ENCODE measurements at places on chromosomes 1 and 21.

DNA sequence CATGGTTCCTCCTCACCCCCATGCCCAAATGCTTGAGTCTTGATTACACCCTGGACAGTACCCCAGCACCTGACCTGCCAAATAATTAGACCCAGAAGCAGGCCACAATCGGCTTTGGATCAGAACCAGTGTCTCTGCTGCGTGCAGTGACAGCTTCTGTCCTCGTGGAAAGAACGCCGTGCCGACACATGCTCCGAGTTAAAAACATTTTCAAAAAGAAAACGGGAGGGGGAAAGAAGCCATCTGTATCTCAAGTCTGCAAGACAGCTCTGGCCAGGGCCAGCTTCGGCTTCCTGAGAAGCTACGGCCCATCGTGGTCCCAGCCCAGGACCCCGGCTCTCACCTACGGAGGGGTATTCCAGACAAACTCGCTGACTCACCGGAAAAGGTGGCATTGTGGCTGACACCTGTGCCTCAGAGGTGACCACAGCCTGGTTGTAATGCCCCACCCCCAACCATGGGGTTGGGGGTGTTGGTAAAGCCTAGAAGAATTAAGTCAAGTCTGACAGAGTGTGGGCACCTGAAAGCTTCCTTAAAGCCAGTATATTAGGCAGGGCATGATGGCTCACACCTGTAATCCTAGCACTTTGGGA, 25.8 kb downstream of the SSBP3 start:
- no peak for DNase-seq

- no peak for DNase-seq
These were observed 379 bp downstream of the RER1 start for GRCh38 chr1:2391931-2392509.

DNA sequence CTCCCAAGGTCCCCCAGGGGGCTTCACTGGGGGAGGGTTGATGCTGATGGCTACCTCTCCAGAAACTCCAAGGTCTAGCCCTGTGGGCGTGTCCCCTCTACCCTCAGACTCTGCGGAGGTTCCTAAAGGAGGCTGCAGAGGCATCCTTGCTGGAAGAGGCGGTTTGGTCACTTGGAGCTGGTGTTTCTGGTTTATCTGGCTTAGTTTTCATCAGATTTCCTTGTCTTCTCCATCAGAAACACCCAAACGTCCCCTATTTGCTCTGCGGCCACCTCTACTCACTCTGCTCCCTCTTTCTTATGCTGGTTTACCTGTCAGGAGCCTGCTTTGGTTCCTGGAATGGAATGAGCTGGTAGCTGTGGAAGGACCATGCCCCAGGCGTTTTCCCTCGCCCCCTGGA, 2.5 kb downstream of the PKP1 start:
- no peak for DNase-seq

GRCh38 chr1:10424034-10424433, 6.2 kb upstream of the CENPS start:
- no peak for DNase-seq

- no peak for DNase-seq
These were observed 5.1 kb downstream of the KCNJ9 start for GRCh38 chr1:160086456-160086892.

- DNase-seq = no peak
These were observed 85.7 kb upstream of the CD34 start for GRCh38 chr1:207996636-207997035.

GRCh38 chr1:17488995-17489767, 49.7 kb upstream of the RCC2 start:
- no peak for DNase-seq

DNA sequence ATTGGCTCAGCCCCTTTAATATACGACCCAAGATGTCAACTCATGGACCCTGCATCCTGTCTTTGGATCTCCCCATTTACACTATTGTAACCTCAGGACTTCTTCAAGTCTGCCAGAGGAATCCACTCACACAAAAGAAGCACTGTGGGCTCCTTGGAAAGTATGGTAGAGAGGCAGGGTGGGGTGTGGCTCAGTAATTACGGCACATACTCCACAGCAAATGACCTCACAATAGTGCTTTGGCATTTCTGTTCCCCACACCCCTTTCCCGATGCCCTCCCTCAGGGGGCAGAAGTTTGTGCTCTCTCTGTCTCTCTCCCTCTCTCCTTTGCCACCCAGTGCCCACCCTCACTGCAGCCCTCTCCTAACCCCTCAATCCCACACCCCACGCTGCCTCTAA, 27.8 kb upstream of the IFNAR2 start:
- no peak for DNase-seq

GRCh38 chr1:186536273-186536890, 75.5 kb upstream of the PDC start:
- no peak for DNase-seq

DNA sequence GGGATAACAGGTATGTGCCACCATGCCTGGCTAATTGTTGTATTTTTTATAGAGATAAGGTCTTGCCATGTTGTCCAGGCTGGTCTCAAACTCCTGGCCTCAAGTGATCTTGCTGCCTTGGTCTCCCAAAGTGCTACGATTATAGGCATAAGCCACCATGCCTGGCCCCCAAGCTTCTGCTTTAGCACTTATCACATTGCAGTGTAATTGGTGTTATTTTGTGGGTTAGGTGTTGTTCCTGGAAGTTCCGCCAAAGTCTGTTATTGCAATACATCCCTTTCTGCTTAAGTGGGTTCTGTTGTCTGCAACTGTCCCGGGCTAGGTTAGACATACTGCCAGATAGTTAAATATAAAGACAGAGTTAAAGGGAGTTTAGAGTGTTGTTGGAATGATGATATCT, 3.4 kb downstream of the ZCCHC17 start:
- no peak for DNase-seq

DNA sequence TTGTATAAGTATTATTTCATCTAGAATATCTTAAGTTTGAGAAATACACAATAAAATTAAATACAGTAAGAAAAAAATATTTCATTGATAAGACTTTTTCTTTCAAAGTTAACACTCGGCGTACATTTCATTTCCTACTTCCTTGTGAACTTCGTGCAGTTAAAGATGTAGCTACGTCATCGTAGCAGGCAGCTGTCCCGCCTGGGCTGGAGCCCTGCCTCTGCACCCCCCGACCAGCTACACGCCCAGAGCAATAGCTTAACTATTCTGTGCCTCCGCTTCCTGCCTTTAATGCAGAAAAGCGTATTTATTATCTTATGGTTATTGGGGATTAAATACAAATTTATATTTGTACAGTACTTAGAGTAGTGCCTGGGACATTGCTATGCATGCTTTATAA, 53.5 kb downstream of the CLSTN1 start:
- DNase-seq = no peak

DNA sequence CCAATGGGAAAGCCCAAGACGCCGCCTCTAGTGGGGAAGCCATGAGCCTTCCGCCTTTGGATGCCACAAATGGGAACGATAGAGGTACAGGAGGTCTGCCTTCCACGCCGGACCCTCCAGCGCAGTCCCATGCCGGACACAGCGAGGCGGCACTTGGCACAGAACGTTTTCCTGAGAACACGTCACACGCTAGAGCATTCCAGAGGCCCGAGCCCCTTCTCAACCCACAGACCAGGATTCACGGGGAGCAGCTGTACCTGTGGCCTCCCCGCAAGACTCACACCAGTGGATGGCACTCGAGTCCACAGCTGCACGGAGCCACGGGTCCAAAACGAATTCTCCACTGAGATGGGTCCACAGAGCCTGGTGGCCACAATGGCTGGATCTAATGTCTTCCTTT, 31.5 kb upstream of the RIPK4 start:
- no peak for DNase-seq

GRCh38 chr1:162736184-162736583, 54.3 kb upstream of the HSD17B7 start:
- DNase-seq = no peak

- DNase-seq = no peak
These were observed 7.1 kb downstream of the ZC3H12A start for GRCh38 chr1:37481289-37482003.

DNA sequence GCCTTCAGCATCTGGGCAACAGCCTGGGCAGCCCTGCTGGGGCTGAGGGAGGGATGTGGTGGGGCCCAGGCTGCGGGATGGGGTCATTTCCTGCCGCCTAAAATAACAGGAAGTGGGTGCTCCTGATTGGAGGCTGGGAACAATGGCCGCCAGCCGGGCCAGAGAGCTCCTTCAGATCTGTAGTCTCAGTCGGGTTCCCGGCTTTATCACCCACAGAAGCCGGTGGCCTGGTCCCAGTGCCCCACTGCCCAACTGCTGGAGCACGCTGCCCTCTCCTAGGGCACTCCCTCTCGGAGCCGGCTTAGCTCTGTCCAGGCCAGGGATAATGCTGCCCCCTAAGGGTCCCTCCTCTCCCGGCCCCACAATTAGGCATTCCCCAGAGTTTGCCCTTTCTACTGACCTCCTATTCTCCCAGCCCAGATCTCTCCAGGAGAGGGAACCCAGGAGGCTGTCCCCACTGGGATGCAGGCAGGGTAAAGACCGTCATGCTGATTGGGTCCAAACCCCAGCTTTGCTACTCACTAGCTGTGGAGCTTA, 5.1 kb downstream of the MAP7D1 start:
- no peak for DNase-seq

GRCh38 chr1:217681806-217682205, 50.7 kb downstream of the SPATA17 start:
- DNase-seq = no peak

DNA sequence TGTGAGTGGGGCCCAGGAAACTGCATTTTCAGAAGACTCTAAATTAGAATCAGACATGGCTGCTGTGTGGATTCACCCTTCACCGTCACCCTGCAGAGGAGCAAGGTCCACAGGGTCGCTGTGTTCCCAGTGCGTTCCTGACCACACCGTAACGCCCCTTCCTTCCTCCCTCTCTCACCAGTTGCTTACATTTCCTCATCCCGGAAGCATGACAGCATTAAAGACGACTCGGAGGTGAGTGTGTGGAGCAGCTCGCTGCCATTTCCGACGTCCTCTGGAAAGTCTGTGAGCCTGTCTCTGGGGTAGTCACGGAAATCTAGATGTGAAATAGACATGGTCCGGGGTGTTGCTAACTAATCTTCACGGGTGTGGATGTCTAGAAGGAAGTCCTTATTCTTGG, 45.9 kb downstream of the FAAP20 start:
- DNase-seq = no peak

- no peak for DNase-seq
These were observed 29.9 kb downstream of the FUBP1 start for GRCh38 chr1:77948841-77949424.

DNA sequence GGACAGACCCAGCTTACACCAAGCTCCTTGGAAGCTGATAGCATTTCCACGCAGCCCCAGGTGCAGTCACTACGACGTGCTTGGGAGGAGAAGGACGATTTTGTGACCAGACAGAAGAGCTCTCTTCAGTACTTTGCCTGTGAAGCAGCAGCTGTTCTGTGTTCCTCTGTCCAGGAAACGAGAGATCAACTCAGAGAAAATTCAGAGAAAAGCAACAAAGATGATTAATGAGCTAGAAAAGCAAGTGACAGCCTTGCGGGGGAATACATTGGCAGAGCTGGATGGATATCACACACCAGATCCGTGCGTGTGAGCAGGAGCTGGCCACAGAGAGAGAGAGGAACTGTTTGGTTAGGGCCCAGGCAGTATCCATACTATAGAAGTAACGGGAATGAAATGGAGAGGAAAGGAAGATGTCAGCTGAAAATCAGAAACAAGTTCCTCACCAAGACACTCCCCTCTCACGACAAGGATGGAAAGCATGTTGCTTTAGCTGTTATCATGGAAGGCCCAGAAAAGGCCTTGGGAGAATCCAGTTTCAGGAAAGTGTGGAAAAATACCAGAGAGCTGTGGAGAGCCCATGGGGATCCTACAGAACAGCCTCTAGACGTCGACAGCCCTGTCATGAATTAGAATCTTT, 106.2 kb downstream of the TOMM20 start:
- no peak for DNase-seq

GRCh38 chr1:36419569-36419968, 21.9 kb upstream of the LSM10 start:
- DNase-seq = no peak

DNA sequence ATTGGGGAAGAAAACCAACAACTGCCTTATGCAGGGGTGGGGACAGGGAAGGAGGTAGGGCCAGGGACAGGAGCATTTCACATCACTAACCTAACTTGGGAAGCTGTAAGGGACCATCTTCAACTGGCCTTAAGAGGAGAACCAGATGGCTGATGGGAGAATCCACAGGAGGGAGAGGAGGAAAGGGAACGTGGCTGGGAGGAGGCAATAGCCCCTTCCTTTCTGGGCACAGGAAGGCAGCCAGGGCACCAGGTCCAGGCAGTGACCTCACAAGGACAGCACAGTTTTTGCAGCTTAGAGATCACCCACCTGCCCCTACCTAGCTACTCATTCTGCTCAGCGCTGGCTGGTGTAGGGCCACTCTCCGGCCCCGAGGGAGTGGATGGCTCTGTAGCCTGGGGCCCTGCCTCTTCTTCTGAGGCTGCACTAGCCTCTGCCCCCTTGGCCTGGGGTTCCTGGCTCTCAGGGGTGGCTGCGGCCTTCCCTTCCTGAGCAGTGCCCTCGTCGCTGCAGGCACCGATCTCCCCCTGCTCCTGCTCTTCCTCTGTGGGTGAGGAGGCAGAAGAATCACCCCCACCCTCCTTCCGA, 1.7 kb downstream of the MARCKSL1 start:
- no peak for DNase-seq

GRCh38 chr1:46370214-46370633, 23.9 kb upstream of the FAAH start:
- DNase-seq = no peak

GRCh38 chr1:41698916-41699860, 214.7 kb upstream of the EDN2 start:
- DNase-seq = no peak

- no peak for DNase-seq
These were observed 155.6 kb upstream of the NBPF11 start for GRCh38 chr1:148307583-148308185.

GRCh38 chr1:232773752-232774151, 31.5 kb upstream of the MAP10 start:
- DNase-seq = no peak

DNA sequence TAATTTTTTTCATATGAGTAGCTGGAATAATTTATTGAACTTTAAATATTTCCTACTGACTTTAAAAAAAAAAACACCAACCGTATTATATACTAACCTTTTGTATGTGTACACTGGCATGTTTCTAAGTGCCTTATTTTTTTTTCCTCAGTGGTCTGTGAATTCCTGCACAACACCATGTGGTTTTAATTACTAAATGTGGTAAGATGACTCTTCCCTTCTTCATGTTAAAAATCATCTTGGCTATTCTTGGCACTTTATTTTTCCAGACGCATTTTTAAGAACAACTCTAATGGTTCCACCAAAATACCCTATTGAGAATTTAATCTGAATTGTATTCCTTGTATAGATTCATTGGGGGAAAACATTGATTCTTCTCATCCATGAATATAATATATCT, 28.4 kb downstream of the PPP2R5A start:
- no peak for DNase-seq
